ENCODE measurements at places on chromosomes 1 and 21. TPM values are rescaled to one million over a fixed set of nuclear protein-coding genes. Genes with fewer than 3 reads are reported as not detected.

- no peak overlapping the region for H3K4me3 ChIP-seq
- DNase-seq: no peak
- H3K4me1 ChIP-seq: peaks cover 5% of the 10 kb centered on the region
- peaks cover 3% of the 10 kb centered on the region for H3K27me3 ChIP-seq
- H3K36me3 ChIP-seq: no peaks in the 10 kb centered on the region
- H3K27ac ChIP-seq: no peak overlapping the region
Measured at GRCh38 chr1:25031601-25031965, 101.5 kb upstream of the RUNX3 start.

GRCh38 chr1:12201352-12202189 lies 28.3 kb upstream of the VPS13D start:
- H3K4me1 ChIP-seq: no peaks in the 10 kb centered on the region
- no peak for DNase-seq
- H3K4me3 ChIP-seq: no peak overlapping the region
- no peak overlapping the region for H3K27ac ChIP-seq

DNA sequence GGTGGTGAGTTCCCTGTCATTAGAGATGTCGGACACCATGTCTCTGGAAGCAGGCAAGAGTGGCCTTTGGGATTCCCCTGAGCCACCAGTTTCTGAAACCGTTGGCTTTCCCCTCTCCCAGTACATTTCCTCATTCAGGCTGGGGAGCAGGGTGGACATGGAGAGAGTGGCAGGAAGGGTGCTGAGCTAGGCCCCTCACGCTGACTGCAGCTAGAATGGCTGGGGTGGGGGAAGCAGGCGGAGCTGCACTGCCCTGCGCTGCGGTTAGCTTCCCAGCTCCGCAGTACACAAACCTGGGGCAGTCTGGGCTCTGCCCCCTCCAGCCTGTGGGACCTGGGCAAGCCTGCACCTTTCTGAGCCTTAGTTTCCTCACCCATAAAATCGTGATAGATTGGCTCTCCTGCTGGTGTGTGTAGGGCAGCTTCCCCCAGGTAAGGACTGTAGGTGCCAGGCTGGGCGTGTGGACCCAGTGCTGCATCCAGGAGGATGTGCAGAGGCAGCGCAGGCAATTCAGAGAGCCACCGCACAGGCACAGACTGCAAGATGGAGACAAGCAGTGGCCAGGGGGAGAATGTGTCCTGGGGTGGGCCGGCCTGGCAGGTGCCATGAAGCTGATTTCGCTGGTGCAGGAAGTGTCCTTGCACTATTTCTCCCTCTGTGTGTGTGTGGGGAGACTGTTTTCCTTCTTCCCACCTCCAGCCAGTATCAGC lies 3.0 kb downstream of the PLA2G2F start:
- no peak overlapping the region for H3K4me3 ChIP-seq
- no peak for DNase-seq
- H3K4me1 ChIP-seq: no peaks in the 10 kb centered on the region
- H3K27ac ChIP-seq: no peak overlapping the region
- H3K36me3 ChIP-seq: no peaks in the 10 kb centered on the region

PIAS3 gene
- total RNA-seq: 38.8 TPM

S100A5 gene
- not detected for total RNA-seq

LRRN2 gene
- total RNA-seq: 71.1 TPM

DNA sequence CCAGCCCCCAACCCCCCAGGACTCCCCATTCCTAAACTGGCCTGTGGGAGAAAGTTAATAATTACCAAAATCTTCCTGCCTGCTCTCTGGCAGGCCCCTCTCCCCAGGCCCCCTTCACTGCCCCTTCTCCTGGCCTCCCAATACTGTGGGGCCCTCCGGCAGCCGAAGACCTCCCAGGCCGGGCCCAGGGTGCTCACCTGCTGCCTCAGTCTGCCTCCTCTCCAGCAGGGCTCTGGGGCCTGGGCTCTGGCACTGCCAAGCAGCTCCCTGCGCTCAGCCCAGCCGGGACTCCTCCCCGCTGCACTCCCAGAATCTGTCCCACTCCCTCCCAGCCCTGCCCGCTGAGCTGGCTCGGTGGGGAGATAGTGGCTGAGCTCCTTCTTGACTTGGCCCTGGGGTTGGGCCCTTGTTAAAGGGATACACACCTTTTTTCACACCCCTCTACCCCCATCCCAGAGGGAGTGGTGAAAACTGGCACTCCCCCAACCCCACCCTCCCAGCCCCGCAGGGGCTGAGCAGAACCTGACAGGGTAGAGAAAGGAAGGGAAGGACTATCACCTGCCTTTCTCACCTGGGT lies at the start of gene S100A16:
TSS of gene S100A16 (minus strand) at position 383 of the 577 bp plus-strand sequence. CDS start 4,986 bp downstream, outside the sequence.
- DNase-seq: no peak
- H3K27me3 ChIP-seq: peaks cover 21% of the 10 kb centered on the region
- no peak within 1 kb of the TSS for H3K27ac ChIP-seq
- H3K4me3 ChIP-seq: no peak within 1 kb of the TSS

FAM151A gene
- total RNA-seq: not detected

HES3 gene
- not detected for total RNA-seq

DNA sequence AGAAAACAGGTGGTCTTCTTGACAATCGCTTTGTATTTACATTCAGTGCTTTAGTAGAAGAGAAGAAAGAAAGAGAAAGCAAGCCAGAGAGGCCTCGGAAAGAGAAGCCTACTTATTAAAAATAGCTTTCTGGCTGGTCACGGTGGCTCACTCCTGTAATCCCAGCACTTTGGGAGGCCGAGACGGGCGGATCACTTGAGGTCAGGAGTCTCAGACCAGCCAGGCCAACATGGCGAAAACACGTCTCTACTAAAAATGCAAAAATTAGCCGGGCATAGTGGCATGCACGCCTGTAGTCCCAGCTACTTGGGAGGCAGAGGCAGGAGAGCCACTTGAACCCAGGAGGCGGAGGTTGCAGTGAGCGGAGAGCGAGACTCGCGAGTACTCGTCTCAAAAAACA lies 1.8 kb upstream of the SLC19A2 start:
- H3K4me1 ChIP-seq: peaks cover 36% of the 10 kb centered on the region
- no peak overlapping the region for H3K4me3 ChIP-seq
- no peak overlapping the region for H3K27ac ChIP-seq
- no peaks in the 10 kb centered on the region for H3K36me3 ChIP-seq
- DNase-seq: no peak
- peaks cover 8% of the 10 kb centered on the region for H3K27me3 ChIP-seq

GRCh38 chr1:44421446-44421884 lies 16.4 kb downstream of the RNF220 start:
- peaks cover 4% of the 10 kb centered on the region for H3K36me3 ChIP-seq
- peaks cover 4% of the 10 kb centered on the region for H3K27me3 ChIP-seq
- peaks cover 77% of the 10 kb centered on the region for H3K4me1 ChIP-seq
- peak overlapping the region; percentile 87 for H3K27ac ChIP-seq
- no peak for DNase-seq

- peaks cover 1% of the 10 kb centered on the region for H3K27me3 ChIP-seq
- no peak for DNase-seq
- no peak overlapping the region for H3K4me3 ChIP-seq
- no peak overlapping the region for H3K27ac ChIP-seq
- no peaks in the 10 kb centered on the region for H3K36me3 ChIP-seq
Measured at GRCh38 chr1:228913626-228914414, 178.5 kb downstream of the RHOU start.

AGO4 gene
- total RNA-seq: 26.6 TPM

FABP3 gene
- 1.1 TPM for total RNA-seq

Measured in endothelial cell (in vitro differentiated cells).